GM18507 (cell line): ENCODE measurements at places on chromosomes 2 and 18.

DNA sequence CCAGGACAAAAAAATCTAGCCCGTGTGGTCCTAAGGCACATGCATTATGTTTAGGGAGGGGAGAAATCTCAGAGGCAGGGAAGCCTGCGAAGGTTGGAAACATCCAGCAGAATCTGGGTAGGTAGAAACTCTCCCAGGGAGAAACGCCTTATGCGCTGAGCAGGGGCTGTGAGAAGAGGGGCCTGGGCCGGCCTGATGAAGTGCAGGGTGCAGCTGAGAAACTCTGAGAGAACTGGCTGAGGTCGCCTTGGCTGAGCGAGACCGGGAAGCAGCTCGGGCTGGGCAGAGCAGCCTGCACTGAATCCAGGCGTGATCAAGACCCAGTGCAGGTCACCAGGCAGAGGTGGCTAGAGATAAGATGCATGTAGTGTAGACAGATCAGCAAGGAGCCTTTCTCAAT, 15.1 kb downstream of the CHMP1B start:
- DNase-seq: no peak

- DNase-seq: no peak
Measured at GRCh38 chr18:69590150-69590549, 189.5 kb downstream of the DOK6 start.

- DNase-seq: no peak
Measured at GRCh38 chr2:238027058-238027457, 33.7 kb upstream of the SCLY start.

DNA sequence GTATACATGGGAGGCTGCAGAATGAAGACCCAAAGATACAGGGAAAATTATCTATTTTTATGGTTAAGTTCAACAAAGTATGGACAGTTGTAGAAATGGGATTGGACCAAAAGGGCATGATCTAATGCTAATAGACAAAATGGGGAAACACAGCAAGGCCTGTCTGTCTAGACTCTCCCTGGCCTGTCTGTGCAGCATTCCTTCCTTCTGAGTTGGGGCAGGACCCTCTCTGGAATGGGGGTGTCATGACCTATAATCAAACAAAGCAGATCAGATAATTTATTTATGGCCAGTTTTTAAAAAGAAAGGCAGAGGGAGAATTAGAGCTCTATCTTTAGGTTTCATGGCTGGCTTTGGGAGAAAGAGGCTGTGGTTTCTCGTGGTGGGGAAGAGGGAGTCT, 104.4 kb downstream of the CTIF start:
- DNase-seq: no peak

- DNase-seq: no peak
Measured at GRCh38 chr2:39689876-39690275, 24.2 kb downstream of the TMEM178A start.

DNA sequence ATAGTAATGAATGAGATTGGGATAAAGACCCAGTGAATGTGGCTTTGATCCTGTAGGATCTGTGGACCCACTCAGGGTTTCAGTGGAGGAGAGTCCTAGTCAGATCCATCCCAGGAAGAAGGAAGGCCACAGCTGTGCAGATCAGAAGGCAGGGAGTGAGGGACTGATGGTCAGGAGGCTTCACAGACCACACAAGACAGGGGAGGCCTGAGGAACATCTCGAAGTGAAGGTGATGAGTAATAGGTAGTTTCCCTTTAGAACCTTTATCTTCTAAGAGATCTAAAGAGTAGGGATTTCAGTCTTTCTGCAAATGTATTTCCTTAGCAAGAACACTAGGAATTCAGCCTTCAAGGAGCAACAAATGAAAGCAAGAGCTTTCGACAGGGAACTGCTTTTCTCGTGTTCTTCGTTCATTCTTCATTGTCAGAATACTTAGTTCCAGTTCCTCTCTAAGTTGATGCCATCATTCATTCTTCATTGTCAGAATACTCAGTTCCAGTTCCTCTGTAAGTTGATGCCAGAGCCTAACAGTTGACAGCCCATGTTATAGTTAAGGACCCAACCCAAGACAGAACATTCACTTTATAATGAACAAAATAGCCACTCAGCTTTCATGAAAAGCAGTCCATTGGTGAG, 150.2 kb upstream of the EPAS1 start:
- no peak for DNase-seq

GRCh38 chr2:155662224-155662623, 670.3 kb downstream of the NR4A2 start:
- DNase-seq: no peak

DNA sequence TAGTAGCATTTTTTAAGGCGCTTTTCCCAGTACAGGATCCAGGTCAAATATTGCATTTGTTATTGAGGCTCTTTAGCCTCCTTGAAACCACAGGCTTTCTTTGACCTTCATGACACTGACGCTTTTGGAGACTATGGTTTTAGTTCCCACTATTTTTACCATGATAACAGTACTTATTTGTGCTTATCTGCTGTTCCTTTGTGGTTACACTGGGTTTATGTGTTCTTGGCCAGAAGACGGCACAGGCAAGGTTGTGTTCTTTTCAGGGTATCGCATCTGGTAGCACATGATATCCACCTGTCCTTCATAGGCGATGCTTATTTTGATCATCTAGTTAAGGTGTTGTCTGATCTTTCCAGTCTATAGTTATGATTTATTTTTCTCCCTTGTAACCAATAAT, 16.8 kb upstream of the MBOAT2 start:
- DNase-seq: no peak

DNA sequence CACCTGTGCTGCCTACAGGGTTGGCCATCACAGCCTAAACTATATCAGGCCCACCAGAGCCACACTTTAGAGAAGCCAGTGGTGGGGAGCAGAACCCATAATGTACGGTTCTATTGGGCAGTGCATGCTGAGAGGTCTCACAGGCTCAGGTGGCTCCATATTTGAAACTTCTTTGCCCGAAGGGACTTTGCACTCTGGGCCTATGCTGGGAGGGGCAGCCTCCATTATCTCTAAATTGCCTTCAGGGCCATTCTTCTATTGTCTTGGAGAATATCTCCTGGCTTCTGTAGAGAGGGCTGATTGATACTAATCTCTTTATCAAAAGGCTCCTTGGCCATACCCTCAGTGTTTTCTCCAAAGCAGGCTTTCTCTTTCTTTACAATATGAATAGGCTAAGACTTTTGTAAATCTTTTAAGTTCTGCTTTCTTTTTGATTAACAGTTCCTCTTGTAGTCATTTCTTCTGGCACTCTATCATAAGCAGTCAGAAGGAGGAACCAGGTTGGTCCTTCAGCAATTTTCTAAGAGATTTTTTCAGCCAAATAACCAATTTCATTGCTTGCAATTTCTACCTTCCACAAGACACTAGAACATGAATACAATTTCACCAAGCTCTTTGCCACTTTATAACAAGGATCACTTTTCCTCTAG, 44.5 kb downstream of the RPE start:
- DNase-seq: no peak

GRCh38 chr2:174945601-174946260, 59.5 kb downstream of the CHN1 start:
- DNase-seq: no peak

GRCh38 chr2:120805011-120805410, 69.3 kb downstream of the GLI2 start:
- DNase-seq: no peak

DNA sequence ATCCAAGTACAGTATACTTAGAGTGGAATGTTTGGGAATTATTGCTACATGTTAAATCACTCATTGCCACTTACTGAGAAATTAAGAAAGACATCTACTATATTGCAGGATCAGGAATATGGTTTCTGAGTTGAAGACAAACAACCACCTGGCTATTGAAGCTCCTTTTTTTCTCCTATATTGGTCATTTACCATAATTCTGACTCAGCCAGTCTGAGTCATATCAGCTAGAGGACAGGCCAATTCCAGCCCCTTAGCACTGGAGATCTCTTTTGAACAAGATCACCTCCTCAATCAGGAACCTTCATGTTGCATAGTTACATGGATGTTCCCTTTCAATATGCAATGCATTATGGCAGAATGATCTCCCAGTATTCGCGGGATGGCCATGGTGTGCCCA, 42.7 kb upstream of the CDH19 start:
- no peak for DNase-seq

GRCh38 chr2:42523341-42523740, 29.6 kb upstream of the KCNG3 start:
- DNase-seq: no peak

DNA sequence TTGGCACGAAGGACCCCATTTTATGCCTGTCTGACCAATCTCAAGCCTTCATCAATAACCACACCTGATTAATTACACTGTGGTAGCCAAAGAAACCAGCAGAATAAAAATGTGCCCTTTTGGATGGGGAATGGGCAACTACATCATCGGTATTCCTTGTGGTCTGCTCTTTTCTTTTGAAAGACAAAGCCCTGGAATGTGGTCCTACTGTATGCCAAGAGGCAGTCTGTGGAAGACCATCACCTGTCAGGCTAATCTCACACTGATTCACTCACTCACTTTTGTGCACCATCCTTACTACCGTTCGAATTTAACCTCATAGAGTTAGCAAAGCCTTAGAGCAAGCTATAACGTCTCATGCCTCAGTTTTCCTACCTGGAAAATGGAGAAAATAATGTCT, 275.2 kb upstream of the LRRTM1 start:
- no peak for DNase-seq

- DNase-seq: no peak
Measured at GRCh38 chr2:50723286-50723938, 308.5 kb downstream of the NRXN1 start.

GRCh38 chr2:191713837-191714236, 35.9 kb downstream of the NABP1 start:
- no peak for DNase-seq

DNA sequence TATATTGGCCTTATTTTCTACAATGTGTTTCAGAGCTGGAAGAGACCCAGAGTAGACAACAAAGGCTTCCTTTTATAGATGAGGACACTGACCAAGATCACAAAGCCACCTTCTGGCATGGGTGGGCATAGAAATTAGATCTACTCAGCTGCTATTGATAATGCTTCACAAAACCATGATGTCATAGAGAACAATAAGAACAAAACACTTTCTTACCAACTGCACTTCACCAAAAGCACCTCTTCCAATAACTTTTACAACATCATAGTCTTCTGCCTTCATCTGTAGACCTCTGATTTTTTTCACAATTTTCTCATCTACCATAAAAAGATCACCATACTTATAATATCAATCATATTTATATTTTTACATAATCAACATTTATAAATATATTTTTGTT, 58.1 kb downstream of the ROCK2 start:
- DNase-seq: no peak

GRCh38 chr2:95046371-95047112, 21.0 kb downstream of the MAL start:
- DNase-seq: no peak

DNA sequence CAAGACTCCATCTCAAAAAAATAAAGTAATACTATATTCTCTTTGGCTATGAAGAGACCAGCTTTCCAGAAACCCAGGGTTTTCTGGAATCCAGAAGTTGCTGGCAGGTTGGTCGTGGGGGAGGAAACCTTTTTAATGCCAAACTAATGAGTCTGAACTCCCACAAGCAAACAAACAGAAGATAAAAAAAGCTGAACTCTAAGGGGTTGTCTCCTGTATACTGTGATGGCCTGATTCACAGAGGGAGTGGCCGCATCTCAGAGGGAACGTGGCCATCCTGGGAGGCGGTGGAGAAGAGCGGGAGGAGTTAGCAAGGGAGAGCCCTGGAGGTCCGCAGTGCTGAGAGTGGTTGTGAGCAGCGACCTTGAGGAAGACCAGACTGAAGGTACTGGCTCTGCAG, 36.1 kb downstream of the LIMS1 start:
- DNase-seq: no peak

DNA sequence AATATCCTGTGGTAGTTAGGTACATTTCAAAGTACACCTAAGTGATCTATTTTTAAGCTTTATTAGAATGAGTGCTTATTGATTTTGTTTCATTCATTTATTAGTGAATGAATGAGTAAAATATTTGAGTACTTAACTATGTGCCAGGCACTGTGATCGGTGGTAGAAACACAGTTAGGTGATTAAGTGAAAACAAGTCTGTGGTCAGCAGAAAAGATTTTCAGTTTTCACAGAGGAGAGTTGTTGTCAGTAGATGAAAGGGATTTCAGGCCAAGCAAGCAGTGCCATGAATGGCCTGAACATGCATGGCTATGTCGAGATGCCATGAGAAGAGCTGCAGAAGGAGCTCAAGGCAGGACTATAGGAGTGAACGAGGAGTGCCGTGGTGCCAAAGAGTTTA, 85.9 kb downstream of the SPTBN1 start:
- DNase-seq: no peak

DNA sequence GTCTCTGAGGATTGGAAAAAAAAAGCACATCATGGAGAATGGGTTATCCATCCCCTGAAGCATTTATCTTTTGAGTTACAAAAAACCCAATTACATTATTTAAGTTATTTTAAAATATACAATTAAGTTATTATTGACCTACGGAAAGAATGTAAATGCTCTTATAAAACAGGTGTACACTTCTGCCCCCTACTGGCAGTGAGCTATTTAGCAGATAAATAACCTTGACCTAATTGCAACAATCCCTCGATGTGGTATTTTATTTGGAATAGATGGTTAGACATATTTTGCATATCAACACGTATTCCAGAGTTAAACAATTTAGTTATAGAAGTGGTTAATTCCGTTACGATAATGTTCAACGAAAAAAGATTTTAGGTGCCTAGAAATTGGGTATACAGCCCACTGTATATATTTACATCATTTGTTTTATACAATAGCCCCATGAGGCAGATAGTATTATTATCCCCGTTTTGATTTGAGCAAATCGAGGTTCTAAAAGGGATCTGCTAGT, 9.1 kb upstream of the DAW1 start:
- DNase-seq: no peak

- DNase-seq: no peak
Measured at GRCh38 chr2:146721486-146721885, 1123.3 kb upstream of the ACVR2A start.

DNA sequence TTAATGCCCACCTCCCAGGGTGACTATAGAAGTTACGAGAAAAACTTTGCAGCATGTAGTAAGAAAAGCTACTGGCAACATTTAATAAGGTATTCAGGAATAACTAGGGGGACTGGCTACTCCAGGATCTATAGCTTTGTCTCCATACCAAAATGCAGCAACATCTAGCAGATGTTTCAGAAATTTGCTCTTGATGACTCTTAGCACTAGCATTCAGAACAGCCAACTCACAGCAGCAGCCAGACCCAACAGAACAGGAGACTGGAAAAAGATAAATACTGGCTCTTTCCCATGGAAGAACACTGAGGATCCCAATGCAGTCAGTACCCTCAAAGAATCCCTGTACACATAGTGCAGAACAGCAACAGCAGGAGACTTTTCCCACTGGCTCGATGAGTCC, 105.0 kb downstream of the PRKRA start:
- no peak for DNase-seq

- DNase-seq: no peak
Measured at GRCh38 chr18:78796693-78797455, 182.7 kb upstream of the SALL3 start.
